D341Med (cell line): ENCODE measurements at places on chromosomes 13 and 19.

- DNase-seq = no peak
Observed at GRCh38 chr13:110391273-110391672, 84.2 kb downstream of the COL4A2 start.

- DNase-seq = no peak
Observed at GRCh38 chr19:6481541-6482342, at the start of gene DENND1C. DENND1C (minus strand) TSS chr19:6481787; CDS start chr19:6481695, 92 bp downstream.

- no peak for DNase-seq
Observed at GRCh38 chr19:36646746-36647145, 19.9 kb downstream of the ZNF461 start.

GRCh38 chr13:36630181-36630803, 43.5 kb upstream of the SERTM1 start:
- DNase-seq = no peak

DNA sequence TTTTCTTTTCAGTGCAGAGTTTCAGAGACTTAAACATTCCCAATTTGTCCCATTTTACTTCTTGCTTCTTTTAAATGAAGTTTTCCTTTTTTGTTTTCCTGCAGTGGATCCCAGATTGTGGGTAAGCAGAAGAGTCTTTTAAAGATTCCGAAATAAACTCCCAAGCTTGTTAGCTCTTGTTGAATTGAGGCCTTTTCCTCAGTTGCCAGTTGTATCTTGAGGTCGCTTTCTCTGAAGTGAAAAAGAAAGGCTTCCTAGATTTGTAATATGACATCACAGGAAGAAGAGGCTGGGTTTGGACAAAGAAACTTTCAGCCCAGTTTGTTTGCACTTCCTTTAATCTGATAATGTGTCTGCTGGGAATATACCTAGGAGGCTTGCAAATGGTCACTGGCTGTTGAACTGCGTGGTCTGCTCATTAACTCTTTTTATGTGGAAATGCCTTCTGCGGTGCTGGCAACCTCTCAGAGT, at the start of gene LPAR6:
LPAR6 (minus strand) TSS at position 233 of the 471 bp plus-strand sequence. CDS start 690 bp downstream, outside the sequence.
- DNase-seq = no peak

GRCh38 chr19:48968179-48968661, 3.1 kb downstream of the FTL start:
- DNase-seq = no peak

- DNase-seq = no peak
Observed at GRCh38 chr13:31134039-31134711, 27.5 kb downstream of the HSPH1 start.

DNA sequence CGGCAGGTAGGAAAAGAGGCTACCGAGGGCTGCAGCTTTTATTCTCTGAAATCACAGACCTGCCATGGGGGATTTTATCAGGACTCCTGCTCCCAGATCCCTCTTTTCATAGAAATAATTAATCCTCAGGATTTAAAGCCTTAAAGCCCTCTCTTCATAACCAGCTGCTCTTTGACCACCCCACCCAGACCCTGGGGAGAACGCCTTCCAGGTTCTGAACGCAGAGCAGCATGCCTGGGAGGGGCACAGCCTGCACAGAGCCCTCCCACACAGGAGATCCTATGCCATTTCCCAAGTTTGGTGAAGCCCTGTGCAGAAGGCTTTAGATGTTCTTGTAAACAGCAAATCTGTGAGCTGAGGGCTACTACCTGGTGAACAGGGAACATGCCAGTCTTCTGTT, 91.1 kb downstream of the STOML3 start:
- peak; percentile 78 for DNase-seq

GRCh38 chr13:50626101-50626547, 217.4 kb downstream of the DLEU7 start:
- no peak for DNase-seq

GRCh38 chr19:3407556-3408516, 41.5 kb downstream of the NFIC start:
- DNase-seq = no peak

GRCh38 chr13:33081666-33082065, 65.4 kb downstream of the KL start:
- DNase-seq = no peak

DNA sequence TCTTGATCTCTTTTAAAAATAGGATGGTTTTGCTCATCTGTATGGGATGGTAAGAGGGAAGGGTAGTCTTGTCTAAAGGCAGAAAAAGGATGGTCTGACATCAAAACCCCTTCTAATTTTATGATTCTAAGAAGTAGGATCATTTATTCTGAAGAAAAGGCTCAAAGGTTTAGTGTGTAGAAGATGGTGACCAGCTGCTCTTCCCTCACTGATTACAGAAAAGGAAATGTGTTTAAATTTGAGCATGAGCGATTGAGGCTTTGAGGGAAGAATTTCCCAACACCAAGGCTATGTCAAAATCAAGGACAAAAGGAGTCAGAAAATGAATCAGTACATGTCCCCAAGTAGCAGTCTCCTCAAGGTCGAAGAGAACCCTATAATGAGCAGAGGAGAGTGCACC, 909.8 kb downstream of the EFNB2 start:
- no peak for DNase-seq

DNA sequence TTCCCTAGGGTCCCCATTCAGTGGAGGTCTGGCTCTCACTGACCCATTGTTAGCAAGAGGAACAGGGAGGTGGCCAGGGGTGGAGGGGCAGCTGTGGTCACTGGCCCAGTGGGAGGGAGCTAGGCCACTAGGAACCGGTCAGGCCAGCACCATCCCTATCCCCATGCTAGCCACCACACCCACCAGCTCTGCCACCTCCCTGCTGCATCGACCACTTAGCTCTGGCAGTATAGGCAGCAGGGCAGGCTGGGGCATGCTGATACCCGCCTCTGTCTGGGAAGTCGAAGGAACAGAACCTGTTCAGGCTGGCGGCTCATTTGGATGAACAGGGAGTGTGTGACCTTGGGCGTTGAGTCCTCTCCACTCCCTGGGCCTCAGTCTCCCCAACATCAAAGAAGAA, 4.7 kb downstream of the PPP1R13L start:
- peak; percentile 24 for DNase-seq

DNA sequence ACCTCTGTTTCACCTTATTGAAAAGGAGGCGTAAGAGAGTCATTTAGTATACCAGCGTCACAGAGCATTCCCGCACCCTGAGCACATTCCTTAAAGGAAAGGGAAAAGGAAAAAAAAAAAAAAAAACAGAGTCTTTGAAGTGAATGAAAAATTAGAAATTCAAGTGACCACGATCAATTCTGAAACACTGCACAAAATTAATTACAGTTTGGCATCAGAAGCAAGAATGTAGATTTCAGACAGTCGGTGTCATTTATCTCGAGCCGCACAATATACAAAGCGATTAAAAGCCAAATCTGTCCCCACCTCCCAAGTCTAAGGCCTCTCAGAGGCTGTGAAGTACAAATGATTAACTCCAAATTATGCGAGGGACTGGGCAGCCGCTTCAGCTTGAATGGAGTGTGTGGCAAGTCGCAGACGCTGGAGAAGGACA, 173.7 kb upstream of the ZNF507 start:
- peak; percentile 9 for DNase-seq

GRCh38 chr13:105655046-105655445, 880.4 kb downstream of the EFNB2 start:
- DNase-seq = no peak

- DNase-seq = no peak
Observed at GRCh38 chr13:44919104-44919804, 70.0 kb downstream of the NUFIP1 start.

DNA sequence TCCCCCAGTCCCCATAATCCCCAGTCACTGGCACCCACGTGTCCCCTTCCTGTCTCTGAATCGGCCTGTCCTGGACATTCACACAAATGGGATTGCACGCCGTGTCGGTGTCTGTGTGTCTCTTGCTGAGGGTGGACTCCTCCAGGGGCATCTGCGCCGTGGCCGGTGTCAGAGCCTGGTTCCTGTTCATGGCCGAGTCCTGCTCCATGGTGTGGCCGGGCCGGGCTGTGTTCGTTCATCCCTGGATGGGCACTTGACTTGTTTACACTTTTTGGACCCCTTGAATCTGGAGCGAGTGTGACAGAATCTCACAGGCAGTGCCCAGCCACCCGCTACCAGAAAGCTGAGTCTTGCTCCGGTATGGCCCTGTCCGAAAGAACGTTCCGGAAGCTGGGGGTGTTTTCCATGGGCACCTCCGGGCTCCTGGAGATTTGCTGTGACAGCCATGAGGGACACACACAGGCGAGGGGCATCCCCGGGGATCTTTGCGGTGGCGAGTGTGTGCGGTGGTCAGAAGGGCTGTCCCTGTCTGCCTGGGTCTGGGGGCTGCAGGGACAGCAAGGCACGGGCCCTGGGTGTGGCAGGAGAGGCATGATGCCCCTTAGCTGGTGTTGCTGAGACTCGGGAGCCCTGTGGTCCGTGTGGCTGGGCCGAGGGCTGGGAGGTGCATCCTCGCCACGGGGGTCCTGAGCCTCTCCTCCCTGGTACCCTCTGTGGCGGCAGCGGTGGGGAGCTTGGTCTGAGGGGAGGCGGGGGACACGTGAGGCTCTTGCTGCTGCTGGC, 6.4 kb upstream of the MEX3D start:
- DNase-seq = peak; percentile 27

DNA sequence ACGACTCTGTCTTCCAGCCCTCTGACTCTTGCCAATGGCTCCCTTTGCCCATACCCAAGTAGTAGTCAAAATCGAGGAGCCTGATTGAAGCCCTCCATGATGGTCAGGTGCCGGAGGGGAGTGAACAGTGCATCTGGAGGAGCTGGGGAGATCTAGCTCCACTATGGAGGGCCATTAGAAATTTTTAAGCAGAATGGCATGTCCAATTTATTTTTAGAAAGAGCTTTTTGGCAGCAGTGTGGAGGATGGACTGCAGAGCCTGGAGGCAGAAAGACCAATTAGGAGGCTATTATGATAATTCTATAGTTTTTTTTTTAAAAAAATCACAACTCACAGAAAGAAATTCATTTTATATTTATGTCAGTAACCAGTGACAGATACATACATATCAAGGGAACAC, 92.7 kb upstream of the SLC7A1 start:
- no peak for DNase-seq

DNA sequence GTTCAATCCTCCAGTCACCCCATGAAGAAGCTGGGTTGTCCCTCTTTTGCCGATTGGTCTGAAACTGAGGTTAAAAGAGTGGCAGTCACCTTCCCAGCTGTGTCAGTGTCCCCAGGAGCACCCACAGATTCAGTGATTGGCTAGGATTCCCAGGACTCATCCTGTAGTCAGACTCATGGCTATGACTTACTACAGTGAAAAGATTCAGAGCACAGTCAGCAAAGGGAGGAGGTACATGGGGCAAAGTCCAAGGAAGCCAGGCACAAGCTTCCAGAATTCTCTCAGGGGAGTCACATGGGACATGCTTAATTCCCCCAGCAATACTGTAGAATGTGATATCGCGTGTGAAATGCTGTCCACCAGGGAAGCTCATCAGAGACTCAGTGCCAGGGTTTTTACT, 14.2 kb downstream of the ZNF473 start:
- DNase-seq = no peak

DNA sequence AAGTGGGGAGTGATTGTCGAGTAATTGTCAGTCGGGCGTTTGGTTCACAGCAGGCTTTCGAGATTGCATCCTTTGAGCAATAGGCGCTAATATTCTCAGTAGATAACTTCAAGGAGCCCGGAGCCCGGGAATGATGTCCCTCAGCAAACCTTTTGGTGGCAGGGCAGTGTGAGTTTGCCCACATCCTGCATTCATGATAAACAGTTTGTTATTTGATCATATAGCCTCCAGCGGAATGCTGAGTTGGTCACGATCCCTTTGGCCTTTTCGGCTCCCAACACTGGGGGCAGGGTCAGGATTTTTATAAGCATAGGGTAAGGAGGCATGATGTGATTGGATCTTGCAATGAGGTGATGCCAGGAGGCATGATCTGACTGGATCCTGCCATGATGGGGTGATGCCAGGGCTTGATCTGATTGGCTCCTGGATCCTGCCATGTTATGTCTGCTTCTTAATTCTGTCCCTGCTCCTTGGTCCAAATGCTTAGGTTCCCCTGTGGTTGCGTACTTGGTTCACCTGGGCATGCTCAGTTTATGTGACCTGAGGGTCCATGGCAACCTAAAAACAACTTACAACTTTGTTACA, 38.2 kb upstream of the IGSF23 start:
- DNase-seq = no peak

DNA sequence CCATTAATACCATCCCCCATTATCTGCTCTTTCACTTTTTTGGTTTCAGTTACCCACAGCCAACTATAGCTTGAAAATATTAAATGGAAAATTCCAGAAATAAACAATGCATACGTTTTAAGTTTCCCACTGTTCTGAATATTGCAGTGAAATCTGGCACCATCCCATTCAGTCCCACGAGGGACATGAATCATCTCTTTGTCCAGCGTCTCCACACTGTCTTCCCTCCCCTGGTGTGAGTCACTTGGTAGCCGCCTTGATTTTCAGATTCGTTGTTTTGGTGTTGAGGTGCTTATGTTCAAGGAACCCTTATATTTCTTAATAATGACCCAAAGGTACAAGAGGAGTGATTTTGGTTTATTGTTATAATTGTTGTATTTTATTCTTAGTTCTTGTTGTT, 246.1 kb downstream of the DCT start:
- DNase-seq = no peak

GRCh38 chr13:47158593-47158992, 261.7 kb upstream of the HTR2A start:
- DNase-seq = no peak

GRCh38 chr13:80562433-80563156, 221.7 kb upstream of the SPRY2 start:
- no peak for DNase-seq

DNA sequence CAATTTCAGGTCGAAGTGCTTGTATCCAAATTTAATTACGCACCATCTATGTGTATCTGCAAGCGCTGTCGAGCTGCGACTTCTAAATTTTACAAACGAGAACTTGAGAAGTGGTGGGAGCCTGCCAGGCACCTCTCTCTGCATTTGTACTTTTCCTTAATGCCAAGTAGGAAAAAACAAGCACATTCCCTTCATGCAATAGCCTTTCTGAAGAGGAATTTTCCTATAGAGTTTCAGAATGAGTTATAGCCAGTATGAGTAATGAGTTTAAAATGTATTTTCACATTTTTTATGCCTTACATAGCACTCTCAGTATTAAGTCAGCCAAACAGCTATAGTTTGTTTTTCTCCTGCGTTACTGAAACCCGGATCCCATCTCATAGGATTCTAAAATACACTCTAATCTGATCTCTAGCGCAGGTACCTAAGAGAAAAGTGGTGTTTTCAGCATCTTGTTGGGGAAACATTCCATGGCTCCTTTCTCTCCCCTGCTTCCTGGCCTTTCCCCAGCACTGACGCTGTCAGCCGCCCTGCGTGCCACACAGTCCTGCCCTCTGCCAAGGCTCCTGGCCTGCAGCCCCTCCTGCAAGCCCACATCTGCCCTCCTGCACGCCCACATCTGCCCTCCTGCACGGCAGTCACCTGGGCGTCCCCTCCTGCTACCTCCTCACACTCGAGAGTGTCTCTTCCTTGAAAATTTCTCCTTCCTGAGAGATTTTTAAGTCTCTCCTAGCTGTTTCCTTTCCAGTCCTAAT, 526.9 kb downstream of the MYO16 start:
- DNase-seq = no peak

- no peak for DNase-seq
Observed at GRCh38 chr13:99996381-99996973, 14.9 kb downstream of the ZIC2 start.

DNA sequence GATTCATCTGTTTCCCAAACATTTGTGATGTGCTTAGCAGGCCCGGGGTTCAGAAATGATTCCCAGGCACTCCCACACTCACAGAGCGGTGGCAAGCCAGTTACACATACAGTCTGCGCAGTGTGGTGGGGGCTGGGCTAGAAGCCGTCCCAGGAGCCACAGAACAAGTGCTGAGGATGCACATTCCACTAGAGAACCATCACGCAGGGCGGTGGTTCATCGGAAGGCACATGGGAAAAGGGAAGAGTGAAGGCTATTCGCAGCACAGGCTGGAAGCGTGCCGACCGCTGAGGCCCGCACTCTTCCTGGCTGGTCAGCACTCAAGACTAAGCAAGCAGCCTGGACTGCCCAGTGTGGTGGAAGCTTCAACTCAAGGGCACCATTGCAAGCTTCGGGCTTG, 126.3 kb upstream of the SLC7A1 start:
- DNase-seq = no peak
